Activated T-cell treated with anti-CD3 and anti-CD28 coated beads, Interleukin-2, amount 50 U/mL, for 72 hours (primary cell): ENCODE measurements at places on chromosomes 6 and 20. TPM values are rescaled to one million over a fixed set of nuclear protein-coding genes. Genes with fewer than 3 reads are reported as not detected.

The FOXQ1 gene
- total RNA-seq: not detected

The FAM8A1 gene
- 6.3 TPM for total RNA-seq

The PRSS35 gene
- total RNA-seq: not detected

The PRR18 gene
- not detected for total RNA-seq

The GTSF1L gene
- not detected for total RNA-seq

- no peak for DNase-seq
Measured at GRCh38 chr20:47784599-47785310, 526 bp downstream of the SULF2 start.

- no peak for DNase-seq
Measured at GRCh38 chr6:134419716-134420115, 101.8 kb upstream of the SGK1 start.

The PTK6 gene
- 1.2 TPM for total RNA-seq

DNA sequence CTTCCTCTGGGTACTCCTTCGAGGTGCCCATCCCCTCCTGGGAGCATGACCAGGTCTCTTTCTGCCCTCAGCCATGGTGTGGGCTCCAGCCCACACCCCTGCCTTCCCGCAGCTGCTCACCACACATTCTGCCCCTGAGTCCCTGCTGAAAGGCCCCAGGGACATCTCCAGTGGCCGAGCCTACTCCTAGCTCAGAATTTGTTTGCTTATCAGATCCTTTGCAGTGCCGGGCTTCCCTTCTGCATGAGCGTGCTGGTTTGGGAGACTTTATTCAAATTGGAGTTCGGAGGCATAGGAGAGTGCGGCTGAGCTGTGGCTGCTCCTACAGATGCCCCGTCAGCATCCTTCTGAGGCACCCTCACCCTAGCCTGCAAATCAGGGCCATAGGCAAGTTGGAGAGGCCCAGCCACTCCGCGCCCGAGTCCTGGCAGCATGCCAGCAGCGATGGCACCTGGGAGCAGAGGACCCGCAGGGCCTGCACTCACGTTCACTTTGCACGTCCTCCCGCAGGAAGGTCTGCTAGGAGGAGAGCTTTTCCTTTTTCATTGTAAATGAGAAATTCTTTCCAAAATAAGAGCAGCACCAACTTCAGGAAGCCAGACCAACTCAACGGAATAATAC, 327.3 kb downstream of the QKI start:
- no peak for DNase-seq

DNA sequence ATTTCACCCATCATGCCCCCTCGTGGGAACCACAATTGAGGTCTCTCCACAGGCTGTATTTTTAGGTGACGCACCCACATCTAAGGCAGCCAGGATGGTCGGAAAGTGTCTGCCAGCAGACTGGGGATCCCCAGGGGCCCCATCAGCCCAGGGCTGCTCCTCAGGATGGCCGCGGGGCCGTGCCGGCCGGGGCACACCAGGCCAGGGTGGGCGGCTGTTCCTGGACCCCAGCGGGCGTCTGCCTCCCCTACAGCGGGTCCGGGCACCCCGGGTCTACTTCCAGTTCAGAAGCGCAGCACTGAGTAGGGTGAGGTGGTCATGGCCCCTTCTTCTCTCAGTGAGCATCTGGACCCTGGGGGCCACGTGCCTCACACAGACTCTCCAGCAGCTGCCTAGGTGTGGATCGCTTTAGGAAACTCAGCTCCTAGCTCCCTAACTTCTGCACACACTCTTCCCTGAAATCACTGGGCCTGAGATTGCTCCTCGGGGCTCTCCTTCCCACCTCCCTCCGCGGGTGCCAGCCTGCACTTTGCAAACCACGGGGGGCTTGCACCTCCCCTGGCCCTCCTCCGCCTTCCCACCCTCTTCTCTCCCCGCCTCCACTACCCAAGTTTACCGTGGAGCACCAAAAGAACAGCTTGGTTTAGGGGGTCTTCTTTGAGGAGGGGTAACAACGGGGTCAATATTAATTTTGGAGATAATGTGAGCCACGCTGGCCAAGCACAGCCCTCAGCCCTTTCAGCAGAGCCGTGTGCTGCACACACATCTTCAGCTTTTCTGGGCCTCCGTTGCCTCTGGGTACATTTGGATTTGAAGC, 14.2 kb upstream of the FOXC1 start:
- DNase-seq: no peak

GRCh38 chr6:75150685-75151412, 55.0 kb downstream of the COL12A1 start:
- no peak for DNase-seq

DNA sequence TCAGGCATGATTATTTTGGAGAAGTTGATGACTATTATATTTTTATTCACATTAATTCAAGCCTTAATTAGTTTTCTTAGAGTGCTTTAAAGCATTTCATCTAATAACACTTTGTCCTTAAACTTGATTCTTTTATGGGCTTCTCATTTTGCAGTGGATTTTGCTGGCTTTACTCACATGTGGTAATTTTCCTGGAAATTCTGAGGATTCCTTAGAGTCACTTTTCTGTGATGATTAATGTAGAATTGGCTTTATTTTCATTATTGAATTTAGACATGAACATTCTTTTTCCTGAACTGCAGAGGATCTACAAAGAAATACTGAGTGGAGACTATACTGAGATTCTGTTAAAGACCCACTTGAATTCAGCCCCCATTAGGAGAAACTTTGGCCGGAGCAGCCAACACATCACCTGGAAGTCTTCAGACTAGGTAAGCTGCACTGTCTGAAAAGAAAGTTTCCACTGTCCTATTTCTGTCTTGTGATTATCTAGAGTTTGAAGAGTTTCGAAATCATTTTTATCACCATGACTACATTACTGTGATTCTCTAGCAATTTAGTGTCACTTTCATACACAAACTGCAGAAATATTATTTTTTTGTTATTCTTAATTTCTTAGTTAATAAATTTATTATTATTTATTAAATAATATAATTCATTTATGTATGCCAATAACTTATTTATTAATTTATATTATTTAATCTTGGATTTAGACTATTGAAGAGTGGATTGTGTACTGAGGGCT, 1.9 kb downstream of the RFPL4B start:
- no peak for DNase-seq

- DNase-seq: no peak
Measured at GRCh38 chr20:1418350-1418749, 25.5 kb upstream of the FKBP1A start.
